ENCODE measurements at places on chromosomes 2 and 18.

- no peak for DNase-seq
These were observed 319.9 kb downstream of the NBAS start for GRCh38 chr2:15241201-15241600.

DNA sequence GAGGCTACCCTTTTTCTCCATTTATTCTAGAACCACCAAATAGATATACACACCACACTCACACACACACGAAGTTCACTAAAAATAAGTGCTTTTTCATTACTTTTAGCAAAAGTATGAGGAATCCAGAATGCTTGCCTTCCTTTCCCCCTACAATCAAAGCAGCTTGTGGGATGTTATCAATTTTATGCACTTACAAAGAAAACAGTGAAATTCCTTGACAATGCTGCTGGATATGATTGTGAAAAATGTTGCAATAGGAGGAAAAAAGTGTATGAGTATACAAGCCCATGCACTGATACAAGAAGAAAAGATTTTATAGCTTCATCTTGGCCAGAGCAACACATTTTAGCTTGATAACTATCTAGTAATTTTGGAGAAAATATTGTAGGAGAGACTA, 269.2 kb downstream of the XIRP2 start:
- no peak for DNase-seq

DNA sequence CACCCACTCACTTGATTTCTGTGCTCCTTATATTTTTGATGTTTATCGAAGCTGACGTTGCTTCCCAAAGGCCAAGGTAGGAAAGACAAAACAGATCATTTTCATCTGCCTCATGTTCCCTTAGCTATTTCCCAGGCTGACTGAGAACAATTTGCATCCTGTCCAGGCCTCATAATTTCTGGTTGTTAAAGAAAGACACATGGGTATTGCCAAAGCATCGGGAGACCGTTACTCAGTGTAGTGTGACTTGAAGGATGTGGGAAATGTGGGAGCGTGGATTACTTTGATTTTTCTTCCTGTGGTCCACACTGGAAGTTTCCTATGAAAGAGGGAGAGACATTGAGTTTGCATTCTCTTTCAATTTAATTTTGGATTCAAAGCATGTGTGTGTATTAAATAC, 204.6 kb downstream of the TRIB2 start:
- DNase-seq = no peak

DNA sequence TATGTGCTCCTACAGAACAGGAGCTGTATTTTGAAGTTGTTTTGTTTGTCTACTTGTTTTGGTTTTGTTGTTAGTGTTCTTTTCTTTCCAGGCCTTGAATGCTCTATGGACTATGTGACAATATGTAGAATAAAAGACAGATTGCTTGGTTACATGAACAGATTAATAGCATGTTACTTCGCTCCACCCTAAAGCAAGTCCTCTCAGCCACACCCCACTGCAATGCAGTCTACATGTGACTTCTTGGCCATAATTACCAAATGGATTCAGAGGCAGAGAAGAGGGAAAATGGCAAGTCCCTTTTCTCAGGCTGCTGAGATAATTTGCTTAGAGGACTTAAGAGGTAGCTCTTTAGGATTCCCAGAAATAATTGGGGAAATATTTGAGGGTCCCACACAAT, 123.2 kb upstream of the CYP1B1 start:
- no peak for DNase-seq

DNA sequence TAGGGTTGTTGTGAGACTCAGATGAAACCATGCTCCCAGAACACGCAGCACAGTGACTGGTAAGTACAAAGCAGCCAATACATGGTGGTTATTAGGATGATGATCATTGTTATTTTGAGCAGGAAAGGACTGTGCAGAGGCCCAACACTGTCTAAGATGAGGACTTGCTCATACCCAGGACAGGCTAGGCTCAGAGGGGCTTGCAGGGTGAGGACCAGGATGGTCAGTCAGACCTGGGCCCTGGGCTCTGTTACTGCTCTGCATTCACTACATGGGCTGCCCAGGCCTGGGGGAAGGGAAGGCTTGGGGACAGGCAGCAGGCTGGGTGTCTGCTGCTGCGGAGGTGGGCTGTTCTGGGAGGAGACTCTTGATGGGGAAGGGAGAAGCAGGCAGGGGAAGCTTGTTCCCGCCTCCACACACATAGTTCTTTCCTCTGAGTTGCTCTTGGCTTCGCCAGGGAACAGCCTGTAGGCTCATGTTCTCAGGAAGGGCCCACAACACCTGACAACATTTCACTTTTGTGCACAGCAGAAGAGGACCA, 17.5 kb downstream of the CAPN13 start:
- no peak for DNase-seq

DNA sequence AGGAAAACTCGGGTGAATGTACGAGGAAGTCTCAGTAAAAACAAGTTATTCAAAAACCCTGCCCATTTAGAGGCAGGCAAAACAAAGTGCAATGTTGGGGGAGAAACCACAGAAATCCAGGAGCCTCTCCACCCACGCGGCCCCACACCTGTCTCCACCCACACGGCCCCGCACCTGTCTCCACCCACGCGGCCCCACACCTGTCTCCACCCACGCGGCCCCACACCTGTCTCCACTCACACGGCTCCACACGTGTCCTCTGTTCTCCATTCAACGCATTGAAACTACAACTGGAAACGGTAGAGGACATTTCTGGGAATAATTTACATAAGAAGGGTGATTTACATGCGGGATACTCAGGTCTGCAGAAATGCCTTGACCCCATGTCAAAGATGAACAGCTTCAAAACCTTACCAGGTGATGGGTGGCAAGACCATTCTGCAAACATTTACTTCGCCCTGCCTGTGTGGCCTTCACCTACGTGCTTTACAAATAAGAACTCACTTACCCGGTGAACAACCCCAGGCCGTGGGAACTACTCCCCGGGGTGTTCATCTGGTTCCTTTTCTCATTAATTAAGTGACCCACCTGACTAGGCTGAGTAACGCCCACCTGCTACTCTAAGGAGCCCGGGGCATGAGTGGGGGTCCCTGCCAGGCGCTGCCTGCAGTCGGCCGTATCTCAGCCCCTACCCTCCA, 100.4 kb downstream of the EIPR1 start:
- DNase-seq = no peak

DNA sequence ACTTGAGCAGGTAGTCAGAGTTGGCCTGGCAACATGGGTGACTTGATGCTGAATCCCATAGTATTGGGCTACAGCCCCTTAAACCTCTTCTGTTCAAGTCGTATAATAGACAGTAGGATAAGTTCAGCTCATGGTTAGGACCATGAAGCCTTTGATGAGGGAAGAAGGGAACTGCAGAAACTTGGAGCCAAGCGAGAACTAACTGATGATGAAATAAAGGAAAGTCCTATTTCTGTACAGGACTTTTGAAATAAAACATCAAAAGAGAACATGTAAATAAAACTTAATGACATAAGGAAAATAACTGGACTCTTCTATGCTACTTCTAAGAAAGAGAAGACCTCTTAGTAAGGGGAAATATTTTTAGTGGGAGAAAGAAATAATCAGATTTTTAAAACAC, 51.2 kb upstream of the UGP2 start:
- no peak for DNase-seq

DNA sequence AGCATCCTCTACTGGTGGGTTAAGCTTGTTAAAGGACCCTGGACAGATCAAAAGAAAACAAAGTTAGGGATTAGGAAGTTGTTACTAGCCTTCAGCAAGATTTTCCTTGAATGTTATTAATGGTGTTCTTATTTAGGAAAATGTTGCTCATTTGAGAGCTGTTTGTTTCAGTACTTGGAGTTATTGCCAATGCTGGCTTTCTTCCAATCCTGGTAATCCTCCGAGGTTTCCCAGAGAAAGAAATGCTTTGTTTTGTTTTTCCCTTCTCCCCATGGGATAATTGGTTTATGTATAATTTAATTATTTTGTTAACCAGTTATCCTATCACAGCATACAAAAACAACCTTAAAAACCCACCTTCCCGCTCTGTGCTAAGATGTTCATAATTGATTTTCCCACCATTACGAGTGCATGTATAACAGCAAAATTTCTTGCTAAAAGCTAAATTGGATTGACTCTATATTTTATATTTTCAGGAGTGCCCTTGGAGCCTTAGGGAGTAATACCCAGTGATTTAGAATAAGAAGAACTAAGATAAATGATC, 79.8 kb downstream of the MGAT5 start:
- no peak for DNase-seq

GRCh38 chr18:7885865-7886264, 318.7 kb downstream of the PTPRM start:
- no peak for DNase-seq

DNA sequence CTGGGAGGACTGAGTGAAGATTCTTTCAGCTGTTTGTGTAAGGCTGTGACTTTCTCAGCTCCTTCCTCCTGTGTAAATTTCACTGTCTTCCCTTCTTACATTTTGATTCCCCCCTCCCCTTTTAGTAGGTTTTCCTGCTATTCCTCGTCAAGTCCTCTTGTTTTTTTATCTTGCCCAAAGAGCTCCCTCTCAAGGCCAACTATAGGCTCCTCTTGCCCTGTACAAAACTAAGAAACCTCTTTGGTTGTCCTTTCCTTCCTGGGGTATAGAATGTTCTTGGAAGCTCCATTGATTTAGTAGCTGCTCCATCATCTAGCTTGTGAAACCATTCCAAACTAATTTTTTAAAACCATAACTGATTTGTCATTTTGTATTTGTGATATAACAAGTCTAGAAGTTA, 7.3 kb downstream of the CCDC121 start:
- no peak for DNase-seq

GRCh38 chr2:104820126-104820525, 33.8 kb upstream of the POU3F3 start:
- no peak for DNase-seq

DNA sequence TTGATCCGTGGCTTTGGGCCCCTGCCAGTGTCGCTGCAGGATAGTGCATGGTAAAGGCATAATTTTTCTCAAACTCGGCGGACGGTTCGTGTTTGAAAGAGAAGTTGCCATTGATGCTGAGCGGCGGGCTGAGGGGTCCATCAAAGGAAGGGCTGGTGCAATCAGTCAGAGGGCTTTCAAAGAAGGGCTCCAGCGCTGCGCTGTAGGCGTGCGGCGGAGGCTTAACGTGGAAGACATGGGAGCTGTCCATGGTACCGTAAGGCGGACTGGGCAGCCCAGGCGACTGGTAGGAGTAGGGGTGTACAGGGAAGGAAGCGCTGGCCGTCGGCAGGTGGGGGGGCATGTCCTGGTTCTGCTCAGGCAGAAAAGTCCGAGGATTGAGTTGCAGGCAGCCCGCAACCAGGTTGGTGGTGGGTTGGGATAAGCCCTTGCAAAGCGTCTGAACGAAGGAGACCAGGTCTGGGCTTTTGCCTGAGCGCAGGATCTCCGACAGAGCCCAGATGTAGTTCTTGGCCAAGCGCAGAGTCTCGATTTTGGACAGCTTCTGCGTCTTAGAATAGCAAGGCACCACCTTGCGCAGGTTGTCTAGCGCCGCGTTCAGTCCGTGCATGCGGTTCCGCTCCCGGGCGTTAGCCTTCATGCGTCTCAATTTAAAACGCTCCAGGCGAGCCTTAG, 2.3 kb downstream of the NEUROD1 start:
- DNase-seq = peak; percentile 36

- DNase-seq = no peak
These were observed 86.6 kb downstream of the DNER start for GRCh38 chr2:229627728-229628127.

DNA sequence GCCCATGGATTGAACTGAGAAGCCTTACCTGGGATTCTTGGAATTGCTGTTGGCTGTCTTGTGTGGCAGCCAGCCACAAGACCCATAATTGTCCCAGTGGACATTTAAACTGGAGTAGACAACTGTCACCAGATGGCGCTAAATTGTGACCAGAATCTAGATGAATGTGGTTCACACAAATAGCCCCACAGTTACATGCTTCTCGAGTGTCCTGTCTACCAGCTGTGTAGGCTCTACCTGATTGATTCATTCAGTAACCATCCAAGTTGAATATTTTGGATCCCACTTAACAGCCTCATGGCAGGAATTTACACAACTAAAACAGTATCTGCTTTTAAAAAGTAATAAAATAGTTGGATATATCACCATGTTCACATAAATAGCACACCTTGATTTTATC, 73.2 kb downstream of the MAP4K4 start:
- DNase-seq = peak; percentile 34

DNA sequence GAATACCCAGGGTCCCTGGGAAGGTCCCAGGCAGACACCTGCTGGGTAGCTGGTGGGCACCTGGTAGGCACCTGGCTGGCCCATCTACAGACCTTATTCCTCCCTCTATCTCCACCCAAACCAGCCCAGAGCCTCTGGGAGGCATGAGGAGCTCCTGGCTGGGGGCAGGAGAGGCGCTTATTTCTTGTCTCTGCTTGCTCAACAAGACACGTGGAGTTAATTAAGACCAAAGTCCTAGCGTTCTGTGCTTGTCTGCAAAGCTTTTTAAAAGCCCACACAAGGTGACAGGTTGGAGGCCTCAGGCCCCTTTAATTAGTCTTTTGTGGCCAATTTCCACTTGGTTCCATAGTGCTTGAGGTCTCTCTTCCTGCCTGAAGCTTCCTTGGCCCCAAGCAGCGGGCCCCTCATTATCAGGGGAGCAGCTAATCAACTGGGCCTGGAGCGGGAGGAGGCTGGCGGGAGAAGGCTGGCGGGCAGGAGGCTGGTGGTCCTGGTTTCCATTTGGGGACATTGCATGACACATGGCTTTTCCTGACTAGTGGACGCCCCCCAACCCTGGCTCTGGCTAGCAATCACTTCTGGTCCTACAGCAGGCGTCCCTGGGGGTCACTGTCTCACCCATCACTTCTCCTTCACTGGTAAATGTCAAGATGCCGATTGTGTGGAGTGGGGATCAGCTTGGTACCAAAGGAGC, 65.4 kb upstream of the HDAC4 start:
- no peak for DNase-seq

GRCh38 chr2:84958135-84959059, 12.6 kb upstream of the KCMF1 start:
- DNase-seq = no peak

DNA sequence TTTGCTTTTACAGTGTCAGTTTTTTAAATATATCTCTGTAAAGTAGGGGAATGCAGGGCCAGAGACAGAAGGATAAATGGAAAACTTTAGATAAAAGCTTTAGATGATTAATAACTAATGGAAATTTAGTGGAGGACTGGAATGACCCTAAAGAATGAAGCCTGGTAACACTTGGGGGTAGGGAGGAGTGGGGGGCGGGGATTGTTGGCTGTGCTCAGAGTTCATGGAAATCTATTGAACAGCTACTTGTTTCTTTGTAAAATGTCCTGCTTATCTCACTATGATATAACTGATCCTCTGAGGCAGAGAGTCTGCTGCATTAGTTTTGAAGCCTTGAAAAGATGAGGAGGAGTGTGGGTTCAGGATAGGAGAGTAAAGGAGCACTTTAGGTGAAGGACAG, 90.5 kb downstream of the TMEM185B start:
- DNase-seq = no peak

GRCh38 chr2:36708041-36708741, 11.7 kb downstream of the VIT start:
- no peak for DNase-seq

DNA sequence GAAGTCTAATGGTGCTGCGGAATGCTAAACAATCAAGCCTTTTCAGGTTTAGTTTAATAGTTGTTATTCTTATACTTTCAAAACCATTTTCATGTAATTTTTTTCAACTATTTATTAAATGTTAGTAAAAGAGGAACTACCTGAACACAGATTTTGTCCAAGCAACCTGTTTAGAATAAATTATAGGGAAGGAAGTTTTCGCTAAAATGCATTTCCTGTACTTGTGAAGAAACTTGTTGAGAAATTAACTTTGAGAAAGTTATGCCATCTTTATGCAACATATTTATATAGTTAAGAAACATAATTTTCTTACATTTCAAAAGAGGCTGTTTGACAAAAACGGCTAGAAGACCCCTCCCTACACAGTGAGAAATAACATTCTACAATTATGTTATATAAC, 16.6 kb downstream of the MAP4K4 start:
- no peak for DNase-seq

GRCh38 chr2:19195661-19196060, 162.8 kb downstream of the OSR1 start:
- DNase-seq = no peak
